ENCODE measurements at places on chromosomes 13 and 19. TPM values are rescaled to one million over a fixed set of nuclear protein-coding genes. Genes with fewer than 3 reads are reported as not detected.

DNA sequence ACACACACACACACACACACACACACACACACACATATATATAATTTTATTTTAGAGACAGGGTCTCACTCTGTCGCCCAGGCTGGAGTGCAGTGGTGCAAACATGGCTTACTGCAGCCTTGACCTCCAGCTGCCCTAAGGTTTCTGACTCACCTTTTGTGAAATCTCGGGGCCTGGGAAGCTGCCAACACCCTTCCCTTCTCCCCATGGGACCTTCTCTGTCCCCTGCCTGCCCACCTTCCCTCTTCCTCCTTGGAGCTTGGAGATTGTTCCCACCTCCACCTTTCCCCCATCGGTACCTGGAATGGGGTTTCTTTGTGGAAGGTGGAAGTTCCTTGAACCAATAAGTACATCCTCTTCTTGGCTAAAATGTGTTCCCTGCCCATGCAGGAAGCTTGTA, 6.3 kb downstream of the ARRDC5 start:
- no peak for DNase-seq

DNA sequence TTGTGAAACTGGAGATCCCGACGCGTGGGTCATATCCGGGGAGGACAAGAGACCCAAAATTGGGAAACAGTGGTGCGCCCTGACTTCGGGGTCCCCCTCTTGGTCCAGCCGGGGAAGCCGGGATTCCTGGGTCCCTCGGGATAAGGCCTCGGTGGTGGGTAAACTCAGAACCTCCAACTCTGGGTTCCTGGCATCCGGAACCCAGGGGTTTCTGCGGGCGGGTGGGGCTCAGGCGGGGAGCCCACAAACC, 688 bp downstream of the ZFP36 start:
- DNase-seq: no peak

GRCh38 chr13:112236016-112236415, 140.1 kb upstream of the SPACA7 start:
- DNase-seq: no peak

DNA sequence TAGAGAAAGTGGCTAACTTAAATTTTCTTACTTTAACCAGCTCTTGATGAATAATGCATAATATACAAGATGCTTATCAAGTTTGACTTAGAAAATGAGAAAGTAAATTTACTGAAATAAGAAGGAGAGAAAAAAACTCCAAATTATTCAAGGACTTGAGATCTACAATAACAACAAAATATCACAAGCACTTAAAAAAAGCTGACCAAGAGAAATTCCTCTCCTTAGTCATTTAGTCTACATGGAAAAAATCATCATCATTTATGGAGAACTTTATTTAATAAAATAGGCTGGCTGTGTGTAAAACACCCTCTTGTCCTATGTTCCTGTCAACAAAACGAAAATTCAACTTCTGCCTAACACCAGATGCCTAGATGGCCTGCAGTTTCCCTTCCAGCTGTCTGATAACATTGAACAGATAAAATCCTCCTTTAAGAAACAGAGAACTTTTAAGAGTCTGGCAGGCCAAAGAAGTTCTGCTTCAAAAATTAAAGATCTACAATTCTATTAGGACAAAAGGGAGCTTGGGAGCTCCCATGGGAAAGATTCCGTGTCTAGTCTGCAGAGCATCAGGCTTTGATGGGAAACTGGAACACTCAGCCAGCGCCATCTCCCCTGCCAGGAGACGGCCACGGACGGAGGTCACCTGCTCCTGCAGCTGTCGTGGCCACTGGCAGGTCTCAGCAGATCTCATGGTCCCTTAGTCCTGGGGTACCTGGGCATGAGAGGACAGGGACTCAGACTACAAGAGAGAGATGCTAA, 37.9 kb upstream of the ATP11A start:
- DNase-seq: no peak

DNA sequence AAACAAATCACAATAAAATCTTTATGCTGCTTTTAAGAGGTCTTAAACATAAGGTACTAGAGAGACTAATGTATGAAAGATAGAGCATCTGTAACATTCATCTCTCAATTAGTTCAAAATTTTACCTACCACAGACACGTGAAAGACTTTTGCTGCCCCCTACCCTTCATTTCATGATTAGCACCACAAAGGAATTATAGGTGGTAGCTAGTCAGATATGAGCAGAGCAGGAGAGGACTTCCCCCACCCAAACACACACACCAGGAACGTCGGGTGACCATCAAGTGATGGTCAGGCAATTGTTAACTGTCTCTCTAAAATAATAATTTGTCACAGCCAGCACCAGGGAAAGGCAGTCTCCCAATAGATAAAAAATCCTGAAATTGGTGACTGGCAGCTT, 1531.7 kb upstream of the SPRY2 start:
- DNase-seq: no peak

- DNase-seq: peak; percentile 91
These were observed at the start of gene JAK3 for GRCh38 chr19:17847538-17848366. Gene JAK3 (minus strand): TSS chr19:17847982. CDS start chr19:17844417, 3,565 bp downstream.

DNA sequence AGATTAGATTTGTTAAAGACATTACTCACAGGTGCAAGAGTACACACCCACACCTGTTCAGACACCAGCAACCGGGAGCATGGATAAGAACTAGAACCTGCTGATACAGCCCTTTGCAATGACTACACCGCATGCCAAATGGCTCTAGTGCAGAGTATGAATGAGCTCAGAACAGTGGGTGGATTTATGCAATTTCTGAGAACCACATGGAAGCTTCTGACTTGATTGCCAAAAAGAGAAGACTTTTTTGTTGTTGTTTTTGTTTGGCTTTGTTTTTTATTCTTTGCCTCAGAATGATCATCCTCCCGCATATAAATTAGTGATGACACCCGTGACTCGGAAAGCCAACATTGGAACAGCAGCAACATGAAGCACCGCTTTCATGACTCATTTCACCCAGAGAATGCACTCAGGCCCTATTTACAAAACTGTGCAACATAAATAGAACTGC, 77.4 kb upstream of the LRCH1 start:
- no peak for DNase-seq

GRCh38 chr19:29680447-29680846, 15.2 kb downstream of the PLEKHF1 start:
- DNase-seq: peak; percentile 88

- no peak for DNase-seq
These were observed 207.9 kb downstream of the TM9SF2 start for GRCh38 chr13:99709134-99709533.

DNA sequence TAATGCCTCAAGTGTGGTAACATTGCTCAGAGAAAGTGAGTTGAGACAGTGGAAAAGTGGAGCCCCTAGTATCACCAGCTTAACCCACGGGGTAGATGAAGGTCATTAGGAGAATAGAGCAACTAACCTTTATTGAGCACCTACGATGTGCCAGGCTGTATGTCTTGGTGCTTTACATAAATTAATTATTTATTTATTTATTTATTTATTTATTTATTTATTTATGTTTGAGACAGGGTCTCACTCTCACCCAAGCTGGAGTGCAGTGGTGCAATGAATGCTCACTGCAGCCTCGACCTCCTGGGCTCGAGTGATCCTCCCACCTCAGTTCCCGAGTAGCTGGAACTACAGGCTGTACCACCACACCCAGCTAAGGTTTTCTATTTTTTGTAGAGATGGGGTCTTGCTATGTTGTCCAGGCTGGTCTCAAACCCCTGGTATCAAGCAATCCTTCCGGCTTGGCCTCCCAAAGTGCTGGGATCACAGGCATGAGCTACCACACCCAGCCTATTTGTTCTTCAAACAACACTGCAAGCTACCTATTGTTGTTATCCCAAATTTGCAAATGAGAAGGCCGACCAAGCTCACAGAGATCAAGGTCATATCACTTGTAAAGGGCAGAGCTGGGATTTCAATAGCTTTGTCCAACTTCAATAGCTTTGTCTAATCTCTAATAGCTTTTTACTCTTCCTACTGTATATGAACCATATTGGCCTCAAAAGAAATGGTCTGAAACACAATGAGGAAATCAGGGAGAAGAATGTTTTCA, 79.4 kb downstream of the TM9SF2 start:
- DNase-seq: no peak

GRCh38 chr19:15471639-15472101, 7.3 kb upstream of the RASAL3 start:
- DNase-seq: peak; percentile 51

GRCh38 chr19:19452243-19453124, 47.0 kb downstream of the GATAD2A start:
- DNase-seq: peak; percentile 77

DNA sequence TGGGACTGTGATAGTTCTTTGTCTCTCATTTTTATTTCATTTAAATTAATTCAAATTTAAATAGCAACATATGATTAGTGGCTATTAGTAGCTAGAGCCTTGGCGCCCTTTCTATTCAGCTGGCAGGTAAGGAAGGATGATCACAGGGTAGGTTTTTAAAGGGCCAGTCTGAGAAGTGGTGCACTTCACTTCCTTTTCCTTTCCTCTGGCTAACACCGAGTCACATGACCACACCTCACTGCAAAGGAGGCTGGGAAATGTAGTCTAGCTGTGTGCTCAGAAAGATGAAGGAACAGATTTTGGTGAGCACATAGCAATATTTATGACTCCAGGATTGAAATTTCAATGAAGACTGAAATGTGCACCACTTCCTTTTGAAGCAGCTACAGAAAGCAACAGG, 128.7 kb downstream of the TSHZ3 start:
- DNase-seq: no peak

- no peak for DNase-seq
These were observed 32.8 kb downstream of the TNFSF13B start for GRCh38 chr13:108302279-108302678.

GRCh38 chr13:60627071-60627686, 230.2 kb downstream of the TDRD3 start:
- DNase-seq: no peak

GRCh38 chr13:59601993-59602392, 561.7 kb downstream of the DIAPH3 start:
- DNase-seq: no peak

DNA sequence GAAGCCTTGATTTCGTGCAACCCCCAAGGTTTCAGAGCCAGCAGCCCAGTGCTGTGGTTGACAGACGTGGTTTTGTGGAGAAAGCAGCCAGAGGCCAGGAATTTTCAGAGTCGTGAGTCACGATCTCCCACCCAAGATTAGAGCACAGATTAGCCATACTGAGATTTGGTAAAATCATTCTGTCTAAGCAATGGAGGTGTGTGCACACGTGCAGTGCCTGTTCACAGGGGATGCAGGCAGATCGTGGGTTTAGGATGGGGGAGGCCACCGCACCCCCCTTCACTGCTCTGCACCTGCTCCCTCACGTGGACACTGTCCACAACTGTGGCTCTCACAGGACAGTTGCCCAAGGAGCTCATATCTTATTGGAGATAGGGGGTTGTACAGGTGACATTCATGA, 46.6 kb upstream of the GPR183 start:
- peak; percentile 53 for DNase-seq

- no peak for DNase-seq
These were observed 59.4 kb downstream of the GPC6 start for GRCh38 chr13:93286047-93286446.

- DNase-seq: peak; percentile 89
These were observed 3.5 kb downstream of the EGLN2 start for GRCh38 chr19:40802300-40803169.

DNA sequence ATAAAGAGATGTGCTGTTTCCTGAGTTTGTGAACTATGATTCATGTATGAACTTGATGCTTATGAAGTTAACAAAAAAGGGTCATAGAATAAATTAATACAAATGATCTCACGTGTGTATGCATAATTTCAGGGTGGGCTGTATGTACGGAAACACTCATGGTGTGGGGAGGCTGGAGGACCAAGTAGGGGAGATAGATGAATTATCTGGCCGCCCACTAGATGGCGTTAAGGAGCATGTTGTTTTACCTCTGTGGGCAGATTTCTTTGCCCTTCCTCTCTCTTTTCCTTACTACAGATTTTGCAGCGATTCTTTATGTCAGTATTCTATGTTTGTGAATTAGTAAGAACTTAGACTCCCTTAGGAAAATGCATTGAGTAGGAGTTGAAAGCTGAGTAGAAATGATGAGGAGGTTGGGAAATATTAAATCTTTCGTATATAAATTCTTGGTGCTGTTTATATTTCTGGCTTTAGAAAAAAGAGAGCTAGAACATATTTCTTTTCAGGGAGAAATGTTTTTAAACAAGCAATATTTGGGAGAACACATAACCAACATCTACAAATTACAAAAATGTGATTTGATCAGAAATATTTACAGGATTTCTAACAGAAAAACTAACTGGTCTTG, 47.4 kb upstream of the TMTC4 start:
- no peak for DNase-seq

- DNase-seq: no peak
These were observed 24.8 kb downstream of the ADPRHL1 start for GRCh38 chr13:113428469-113428865.

GRCh38 chr13:79663435-79663834, 182.5 kb downstream of the NDFIP2 start:
- DNase-seq: no peak

- DNase-seq: no peak
These were observed 36.4 kb upstream of the EHD2 start for GRCh38 chr19:47676811-47677210.

DNA sequence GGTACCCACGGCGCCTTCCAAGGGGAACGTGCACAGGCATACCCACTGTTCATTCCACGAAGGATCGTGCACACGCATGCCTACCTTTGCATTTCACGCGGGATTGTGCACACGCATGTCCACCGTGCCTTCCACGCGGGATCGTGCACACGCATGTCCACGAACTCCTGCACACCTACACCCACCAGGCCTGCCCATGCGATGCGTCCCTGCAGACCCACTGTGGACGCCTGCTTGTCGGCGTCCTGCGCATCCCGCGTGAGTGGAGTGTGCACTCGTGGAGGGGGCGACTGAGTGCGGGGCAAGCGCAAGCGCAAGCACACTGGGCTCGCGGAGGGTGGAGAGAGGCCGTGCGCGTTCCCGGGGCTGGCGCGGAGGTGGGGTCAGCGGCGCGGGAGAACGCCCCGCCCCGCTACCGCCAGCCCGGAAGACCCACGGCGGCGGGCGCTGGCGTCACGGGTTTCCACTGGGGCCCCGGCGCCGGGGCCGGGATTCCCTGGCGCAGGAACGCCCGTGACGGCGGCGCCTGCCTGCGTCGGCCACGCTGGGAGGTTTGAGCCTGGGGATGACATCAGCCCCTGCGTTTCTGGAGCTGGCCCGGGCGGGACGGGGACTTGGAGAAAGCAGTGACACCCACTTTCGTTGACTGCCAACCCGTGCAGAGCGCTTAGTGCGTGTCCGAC, 18.7 kb downstream of the GADD45B start:
- peak; percentile 90 for DNase-seq

Gene FAM216B
- 0.22 TPM for total RNA-seq

Gene BRME1
- total RNA-seq: 0.35 TPM

Gene SEMA6B
- total RNA-seq: 7.2 TPM

Gene CTXN1
- 0.24 TPM for total RNA-seq

Gene SIGLEC9
- 1.4 TPM for total RNA-seq

Gene HCN2
- 12.0 TPM for total RNA-seq

Gene FARP1
- 71.3 TPM for total RNA-seq

Gene DYRK1B
- total RNA-seq: 31.2 TPM

Gene NXNL1
- total RNA-seq: 0.59 TPM

Gene CERS1
- total RNA-seq: 1.8 TPM

Data from cardiac septum (tissue), 1 donor.